Uterus (tissue), 4 donors: ENCODE measurements at places on chromosomes 4 and X. TPM values are rescaled to one million over a fixed set of nuclear protein-coding genes. Genes with fewer than 3 reads are reported as not detected.
A peak's percentile ranks its signal among the peaks of the same experiment; 100 is the strongest.

Gene ADH7
- not detected for total RNA-seq

Gene UFSP2
- total RNA-seq = 65.5 TPM

Gene ASB9
- 3.2 TPM for total RNA-seq

DNA sequence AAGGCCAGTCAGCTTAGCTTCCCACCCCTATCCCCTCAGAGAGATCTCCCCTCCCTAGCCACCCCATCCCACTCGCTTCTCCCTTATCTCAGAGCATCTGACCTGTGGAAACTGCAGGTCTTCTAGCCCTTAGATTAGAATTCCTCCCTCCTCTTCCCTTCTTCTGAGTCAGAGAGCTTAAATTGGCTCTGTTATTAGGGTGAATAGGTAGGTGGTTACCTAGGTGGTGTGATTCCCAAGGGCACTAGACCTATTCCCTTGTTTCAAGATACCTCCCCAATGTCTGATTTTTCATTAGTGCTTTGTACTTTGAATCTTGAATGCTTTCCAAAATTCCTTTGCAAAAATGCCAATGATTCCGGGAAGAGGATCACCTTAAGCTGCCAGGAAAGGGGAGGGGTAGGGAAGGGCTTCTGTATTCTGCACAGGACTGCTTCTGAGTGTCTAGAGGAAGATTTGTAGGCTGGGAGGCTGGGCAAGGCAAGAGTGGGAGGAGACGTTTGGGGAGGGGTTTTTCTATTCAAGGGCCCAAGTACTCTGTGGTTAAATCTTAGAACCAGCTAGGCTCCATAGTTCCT lies 24.5 kb upstream of the MSN start:
- peak; percentile 22 for DNase-seq
- H3K4me3 ChIP-seq = no peak overlapping the region
- peak overlapping the region; percentile 83 for H3K27ac ChIP-seq

- no peaks in the 10 kb centered on the region for H3K36me3 ChIP-seq
- H3K4me3 ChIP-seq = no peak overlapping the region
- no peaks in the 10 kb centered on the region for H3K4me1 ChIP-seq
- H3K27ac ChIP-seq = no peak overlapping the region
- no peaks in the 10 kb centered on the region for H3K27me3 ChIP-seq
Measured at GRCh38 chr4:26576231-26576739, 7.6 kb upstream of the TBC1D19 start.

DNA sequence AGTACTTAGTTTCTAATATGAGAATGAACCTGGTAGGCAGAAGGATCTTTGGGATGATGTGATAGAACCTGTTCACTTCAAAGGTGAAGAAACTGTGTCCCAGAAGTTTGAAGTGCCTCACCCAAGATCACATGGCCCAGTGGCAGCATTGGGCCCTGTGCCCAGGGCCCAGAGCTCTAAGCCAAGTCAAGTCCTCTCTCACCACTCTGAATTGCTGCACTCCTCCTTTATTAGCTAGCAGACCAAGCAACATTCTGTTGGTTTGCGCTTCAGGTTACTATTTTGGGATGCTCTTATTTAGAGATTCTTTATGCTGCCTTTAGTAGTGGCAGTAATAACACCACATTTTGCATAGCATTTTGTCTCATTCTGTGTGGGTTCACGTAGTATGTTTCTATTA lies 82.7 kb downstream of the PARM1 start:
- H3K36me3 ChIP-seq = no peaks in the 10 kb centered on the region
- no peaks in the 10 kb centered on the region for H3K27me3 ChIP-seq
- DNase-seq = no peak

- H3K36me3 ChIP-seq = no peaks in the 10 kb centered on the region
- no peaks in the 10 kb centered on the region for H3K4me1 ChIP-seq
- no peak for DNase-seq
- no peak overlapping the region for H3K4me3 ChIP-seq
- no peak overlapping the region for H3K27ac ChIP-seq
- no peaks in the 10 kb centered on the region for H3K27me3 ChIP-seq
Measured at GRCh38 chr4:42638321-42638720, 18.6 kb downstream of the ATP8A1 start.

- DNase-seq = no peak
- H3K27me3 ChIP-seq = no peaks in the 10 kb centered on the region
- no peaks in the 10 kb centered on the region for H3K36me3 ChIP-seq
Measured at GRCh38 chrX:568311-568710, 62.3 kb upstream of the SHOX start.
